ENCODE measurements at places on chromosomes 12 and 14.

DNA sequence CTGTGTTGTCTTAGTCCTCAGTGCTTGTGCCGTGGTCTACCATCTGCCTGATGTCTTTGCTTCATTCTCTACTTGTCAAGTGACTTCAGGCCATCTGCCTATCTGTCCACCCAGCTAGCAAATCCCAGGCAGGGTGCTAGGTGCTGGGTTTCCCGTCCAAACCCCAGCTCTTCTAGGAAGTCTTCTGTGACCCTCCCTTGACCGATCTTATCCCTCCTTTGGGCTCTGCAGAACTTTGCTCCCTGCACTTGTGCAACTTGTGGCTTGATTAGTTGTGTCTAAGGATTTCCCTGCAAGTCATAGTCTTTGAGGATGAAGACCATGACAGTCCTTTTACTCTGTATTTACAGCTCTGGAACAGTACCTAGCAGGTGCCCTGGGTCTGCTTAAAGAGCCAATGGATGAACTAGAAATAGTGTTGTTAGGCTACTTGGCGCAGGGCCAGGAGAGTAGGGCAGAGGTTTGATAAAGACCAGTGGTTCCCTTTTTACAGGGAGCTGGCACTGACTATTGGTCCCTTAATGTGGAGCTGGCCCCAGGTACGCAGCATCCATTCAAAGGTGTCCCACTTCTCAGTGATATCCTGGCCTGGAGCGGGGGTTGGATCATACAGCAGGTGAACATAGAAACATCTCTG is 60.1 kb downstream of the ADCK1 start:
- DNase-seq, result no peak

- DNase-seq, result no peak
These were observed 58.8 kb upstream of the GPR68 start for GRCh38 chr14:91303091-91303923.

- no peak for DNase-seq
These were observed 240.4 kb downstream of the ASCL1 start for GRCh38 chr12:103197725-103198388.

- DNase-seq, result no peak
These were observed 113.5 kb downstream of the SCARB1 start for GRCh38 chr12:124750149-124750656.

- DNase-seq, result peak; percentile 69
These were observed 15.0 kb downstream of the GXYLT1 start for GRCh38 chr12:42129595-42130204.

GRCh38 chr12:31773867-31774266 is 45.0 kb upstream of the AMN1 start:
- DNase-seq, result no peak

- DNase-seq, result no peak
These were observed 75.3 kb downstream of the AACS start for GRCh38 chr12:125140279-125141209.

DNA sequence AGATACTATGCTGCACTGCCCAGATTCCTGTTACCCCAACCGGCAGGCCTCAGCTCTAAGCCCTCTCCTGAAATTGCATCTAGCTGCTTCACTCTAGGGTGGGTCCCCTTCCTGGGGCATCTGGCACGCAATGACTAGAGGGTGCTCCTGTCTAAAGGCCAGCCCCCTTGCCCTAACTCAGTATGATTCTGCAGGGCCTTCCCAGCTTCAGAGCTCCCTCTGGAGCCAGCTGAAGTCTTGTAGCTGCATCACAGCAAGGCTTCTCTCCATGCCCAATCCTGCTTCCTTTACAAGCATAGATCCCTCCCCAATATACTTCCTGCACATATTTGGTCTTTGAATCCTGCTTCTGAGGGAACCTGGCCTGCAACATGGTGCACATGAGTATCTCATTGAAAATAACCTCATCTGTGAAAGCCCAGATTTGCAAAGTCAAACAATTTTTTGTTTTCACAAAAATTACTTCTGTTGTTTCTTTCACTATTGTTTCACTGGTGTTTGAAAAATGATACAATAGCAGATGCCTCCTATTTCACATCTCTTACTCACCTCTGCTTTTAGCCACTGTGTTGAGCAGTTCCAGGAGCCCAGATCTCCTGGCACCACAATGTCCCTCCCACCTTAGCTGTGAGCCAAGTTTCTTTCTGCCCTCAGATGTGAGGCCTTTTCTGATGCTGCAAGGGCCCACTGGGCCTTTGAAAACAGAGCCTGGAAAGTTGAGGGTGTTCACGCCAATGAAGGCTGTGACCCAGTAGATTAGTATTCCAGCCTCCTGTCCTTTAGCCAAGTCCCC is 169.5 kb upstream of the EGLN3 start:
- no peak for DNase-seq

DNA sequence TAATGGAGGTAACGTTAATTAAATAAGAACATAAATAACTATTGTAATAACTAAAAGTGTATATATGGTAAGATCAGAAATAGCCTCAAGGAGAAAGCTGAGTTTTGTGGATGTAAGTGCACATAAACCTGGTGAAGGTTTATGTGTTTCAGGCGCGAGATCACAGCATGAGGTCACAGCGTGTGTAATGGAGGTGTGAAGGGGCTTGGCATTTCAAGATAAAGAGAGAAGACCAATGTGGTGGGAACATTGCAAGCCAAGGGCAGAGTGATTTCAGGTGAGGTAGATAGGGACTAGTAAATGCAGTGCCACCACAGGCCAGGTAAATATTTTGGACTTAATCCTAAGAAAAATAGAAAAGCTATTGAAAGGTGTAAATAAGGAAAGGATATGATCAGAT is 21.7 kb upstream of the KICS2 start:
- DNase-seq, result no peak

GRCh38 chr14:57486767-57487379 is 6.8 kb downstream of the CCDC198 start:
- peak; percentile 20 for DNase-seq

GRCh38 chr12:66387117-66387516 is 84.8 kb downstream of the HELB start:
- DNase-seq, result no peak

- DNase-seq, result no peak
These were observed 4.5 kb downstream of the MYL6 start for GRCh38 chr12:56162468-56163290.

DNA sequence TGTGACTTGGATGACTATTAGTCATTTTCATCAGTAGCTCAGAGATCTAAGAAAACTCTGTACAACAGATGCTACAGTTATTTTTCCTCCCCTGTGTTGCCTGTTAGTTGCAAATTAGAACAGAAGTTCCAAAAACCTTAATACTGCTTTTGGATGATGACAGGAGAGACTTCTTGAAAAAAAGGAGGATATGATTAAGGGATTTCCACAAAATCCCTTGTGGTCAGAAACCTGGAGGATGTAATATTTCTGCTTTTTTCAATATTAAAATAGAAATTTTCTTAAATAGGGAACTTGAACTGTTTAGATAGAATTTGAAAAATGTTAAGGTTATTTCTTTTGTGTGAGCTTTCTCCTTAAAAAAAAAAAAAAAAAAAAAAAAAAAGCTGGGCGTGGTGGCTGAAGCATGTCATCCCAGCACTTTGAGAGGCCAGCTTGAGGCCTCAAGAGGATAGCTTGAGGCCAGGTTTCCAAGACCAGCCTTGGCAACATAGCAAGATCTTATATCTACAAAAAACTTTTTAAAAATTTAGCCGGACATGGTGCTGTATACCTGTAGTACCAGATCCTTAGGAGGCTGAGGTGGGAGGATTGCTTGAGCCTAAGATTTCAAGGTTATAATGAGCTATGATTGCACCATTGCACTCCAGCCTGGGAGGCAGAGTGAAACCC is 14.1 kb downstream of the CMAS start:
- DNase-seq, result peak; percentile 44

DNA sequence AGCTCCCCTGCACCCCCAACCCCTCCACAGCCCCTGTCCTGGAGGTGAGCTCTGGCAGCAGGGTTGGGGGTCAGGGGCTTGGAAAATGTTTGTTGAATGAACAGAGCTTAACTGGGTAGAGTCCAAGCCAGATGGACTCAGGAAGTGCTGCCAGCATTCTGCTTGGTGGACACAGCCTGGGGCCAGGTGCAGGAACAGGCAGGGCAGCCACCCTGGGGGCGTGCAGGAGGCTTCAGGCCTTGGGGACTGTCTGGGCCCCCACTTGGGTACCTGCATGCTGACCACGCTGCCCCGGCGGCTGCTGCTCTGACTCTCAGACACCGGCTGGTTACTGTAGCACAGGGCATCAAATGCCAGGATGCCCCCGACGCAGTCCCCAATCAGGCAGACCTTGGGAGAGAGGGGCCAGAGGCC is 15.7 kb downstream of the ARL6IP4 start:
- no peak for DNase-seq

DNA sequence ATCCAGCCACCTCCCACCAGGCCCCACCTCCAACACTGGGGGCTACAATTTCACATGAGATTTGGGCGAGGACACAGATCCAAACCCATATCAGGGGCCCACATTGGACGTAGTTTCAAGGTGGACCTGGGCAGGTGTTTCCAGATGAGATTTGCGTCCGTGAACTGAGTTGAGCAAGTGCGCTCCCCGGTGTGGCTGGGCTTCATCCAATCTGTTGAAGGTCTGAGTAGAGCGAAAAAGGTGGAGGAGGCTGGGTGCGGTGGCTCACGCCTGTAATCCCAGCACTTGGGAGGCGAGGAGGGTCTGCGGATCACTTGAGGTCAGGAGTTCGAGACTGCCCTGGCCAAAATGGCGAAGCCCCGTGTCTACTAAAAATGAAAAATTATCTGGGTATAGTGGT is 4.9 kb upstream of the GLT1D1 start:
- DNase-seq, result no peak

- no peak for DNase-seq
These were observed 49.8 kb upstream of the RAP1B start for GRCh38 chr12:68560851-68561422.

All from suppressor macrophage treated with lipopolysaccharide for 4 hours (primary cell).